ENCODE measurements at places on chromosomes 5 and 9.

DNA sequence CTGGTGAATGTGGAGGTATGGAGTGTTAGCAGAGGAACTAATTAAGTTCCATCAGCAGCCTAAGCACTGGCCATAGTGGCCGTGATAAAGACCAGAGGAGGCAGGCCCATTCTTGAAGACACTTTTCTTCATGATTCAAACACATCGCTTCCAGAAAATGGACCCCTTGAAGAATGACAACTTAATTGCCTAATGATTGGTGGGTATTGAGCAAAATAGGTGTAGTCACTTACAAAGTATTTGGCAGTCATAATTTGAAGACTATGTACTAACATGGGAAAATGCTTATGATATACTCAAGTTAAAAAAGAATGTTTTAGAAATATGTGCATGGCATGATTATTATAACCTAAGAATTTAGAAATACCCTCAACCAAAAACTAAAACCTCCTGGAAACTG, 44.8 kb downstream of the MEGF10 start:
- H3K36me3 ChIP-seq = no peaks in the 10 kb centered on the region
- no peaks in the 10 kb centered on the region for H3K4me1 ChIP-seq
- no peaks in the 10 kb centered on the region for H3K27me3 ChIP-seq
- H3K27ac ChIP-seq = no peak overlapping the region
- no peak overlapping the region for H3K4me3 ChIP-seq
- no peak for DNase-seq

DNA sequence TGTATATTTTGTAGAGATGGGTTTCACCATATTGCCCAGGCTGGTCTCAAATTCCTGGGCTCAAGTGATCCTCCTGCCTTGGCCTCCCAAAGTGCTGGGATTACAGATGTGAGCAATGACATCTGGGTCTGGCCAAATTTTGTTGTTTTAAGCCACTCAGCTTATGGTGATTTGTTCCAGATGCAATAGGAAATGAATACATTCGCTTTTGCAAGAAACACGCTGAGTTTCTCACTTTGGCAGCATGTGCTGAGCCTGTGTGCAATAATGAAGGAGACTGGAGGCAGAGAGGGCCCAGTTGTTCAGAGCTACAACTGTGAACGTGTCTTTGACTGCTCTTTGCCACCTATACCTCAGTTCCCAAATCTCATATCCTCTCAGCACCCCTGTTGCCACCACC, 56.4 kb downstream of the KIF4B start:
- H3K27ac ChIP-seq = no peak overlapping the region
- H3K36me3 ChIP-seq = no peaks in the 10 kb centered on the region
- H3K27me3 ChIP-seq = no peaks in the 10 kb centered on the region

DNA sequence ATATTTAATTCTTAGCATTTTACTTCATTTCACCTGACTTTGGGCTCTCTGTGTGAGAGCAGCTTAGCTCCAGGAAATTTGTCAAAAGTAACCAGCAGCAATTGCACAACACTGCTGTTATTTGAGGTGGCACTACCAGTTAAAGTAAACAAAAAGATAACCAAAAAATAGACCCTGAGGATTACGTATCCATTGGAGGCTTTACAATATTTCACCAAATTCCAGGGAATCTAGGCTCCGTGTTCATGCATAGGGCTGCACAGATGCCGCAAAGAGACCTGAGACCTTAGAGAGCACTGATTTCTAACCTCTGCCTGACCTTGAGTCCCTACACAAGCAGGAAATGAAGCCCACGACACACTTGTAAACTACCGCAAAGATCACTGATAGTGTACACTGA, 1392.7 kb upstream of the CDH6 start:
- no peaks in the 10 kb centered on the region for H3K27me3 ChIP-seq
- no peak overlapping the region for H3K27ac ChIP-seq
- H3K4me1 ChIP-seq = no peaks in the 10 kb centered on the region
- no peak for DNase-seq
- H3K4me3 ChIP-seq = no peak overlapping the region

- no peak overlapping the region for H3K27ac ChIP-seq
- H3K4me3 ChIP-seq = no peak overlapping the region
- no peak for DNase-seq
- peaks cover 26% of the 10 kb centered on the region for H3K27me3 ChIP-seq
Observed at GRCh38 chr5:181099602-181100086, 31.3 kb downstream of the OR2V1 start.

- DNase-seq = no peak
- H3K4me3 ChIP-seq = no peak overlapping the region
- H3K36me3 ChIP-seq = no peaks in the 10 kb centered on the region
- no peaks in the 10 kb centered on the region for H3K27me3 ChIP-seq
- no peaks in the 10 kb centered on the region for H3K4me1 ChIP-seq
Observed at GRCh38 chr5:74653991-74654390, 13.5 kb upstream of the ENC1 start.

GRCh38 chr9:96383165-96383942, at the start of gene SLC35D2:
SLC35D2 (minus strand) TSS chr9:96383711; CDS start chr9:96383634, 77 bp downstream.
- H3K4me1 ChIP-seq = peaks cover 18% of the 10 kb centered on the region
- H3K36me3 ChIP-seq = peaks cover 5% of the 10 kb centered on the region
- H3K4me3 ChIP-seq = peak within 1 kb of the TSS; percentile 67
- peak within 1 kb of the TSS; percentile 83 for H3K27ac ChIP-seq
- H3K27me3 ChIP-seq = no peaks in the 10 kb centered on the region

DNA sequence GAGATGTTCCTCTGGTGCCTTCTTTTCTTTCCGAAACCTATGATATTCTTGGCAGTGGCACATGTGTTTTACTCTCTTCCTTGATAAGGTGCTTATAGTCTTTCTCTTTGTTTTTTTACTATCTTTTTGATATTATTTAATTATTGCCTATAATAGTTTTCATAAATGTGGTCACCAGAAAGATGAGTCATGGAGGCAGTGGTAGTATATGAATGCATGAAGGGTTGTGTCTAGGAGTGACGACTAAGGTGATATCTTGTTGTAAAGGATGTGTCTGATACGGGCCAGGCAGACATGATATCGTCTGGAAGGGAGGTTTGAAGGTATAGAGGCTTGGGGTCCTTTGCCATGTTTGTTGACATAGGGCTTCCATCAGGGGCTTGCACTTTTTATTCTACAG, 36.8 kb downstream of the SLC44A1 start:
- no peaks in the 10 kb centered on the region for H3K4me1 ChIP-seq
- no peak overlapping the region for H3K4me3 ChIP-seq
- no peaks in the 10 kb centered on the region for H3K27me3 ChIP-seq
- no peaks in the 10 kb centered on the region for H3K36me3 ChIP-seq
- no peak overlapping the region for H3K27ac ChIP-seq

DNA sequence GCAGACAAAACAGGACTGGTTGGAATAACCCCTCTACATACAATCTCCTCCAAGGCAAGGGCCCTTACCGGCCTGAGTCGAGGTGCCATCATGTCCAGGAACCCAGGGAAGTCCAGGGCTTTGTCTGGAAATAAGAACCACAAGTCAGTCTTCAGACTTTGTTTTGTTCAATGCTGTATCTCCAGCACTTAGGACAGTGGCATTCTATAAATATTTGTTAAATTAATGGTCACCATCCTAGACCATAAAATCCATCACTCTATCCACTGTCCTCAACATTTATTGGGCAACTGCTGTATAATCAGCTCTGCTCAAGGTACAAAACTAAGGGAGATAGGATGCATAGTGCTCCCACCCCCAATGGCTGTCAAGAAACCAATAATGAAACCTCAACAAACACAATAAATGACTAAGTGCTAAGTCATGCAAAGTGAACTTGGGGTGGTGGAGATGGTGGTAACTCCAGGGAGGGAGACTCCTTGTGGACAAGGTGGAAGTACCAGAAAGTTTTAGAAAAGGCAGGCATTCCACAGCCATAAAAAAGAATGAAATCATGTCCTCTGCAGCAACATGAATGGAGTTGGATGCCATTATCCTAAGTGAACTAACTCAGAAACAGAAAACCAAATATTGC, 5.0 kb downstream of the RELL2 start:
- H3K4me1 ChIP-seq = peaks cover 20% of the 10 kb centered on the region
- no peaks in the 10 kb centered on the region for H3K27me3 ChIP-seq
- no peak overlapping the region for H3K27ac ChIP-seq
- no peak overlapping the region for H3K4me3 ChIP-seq

DNA sequence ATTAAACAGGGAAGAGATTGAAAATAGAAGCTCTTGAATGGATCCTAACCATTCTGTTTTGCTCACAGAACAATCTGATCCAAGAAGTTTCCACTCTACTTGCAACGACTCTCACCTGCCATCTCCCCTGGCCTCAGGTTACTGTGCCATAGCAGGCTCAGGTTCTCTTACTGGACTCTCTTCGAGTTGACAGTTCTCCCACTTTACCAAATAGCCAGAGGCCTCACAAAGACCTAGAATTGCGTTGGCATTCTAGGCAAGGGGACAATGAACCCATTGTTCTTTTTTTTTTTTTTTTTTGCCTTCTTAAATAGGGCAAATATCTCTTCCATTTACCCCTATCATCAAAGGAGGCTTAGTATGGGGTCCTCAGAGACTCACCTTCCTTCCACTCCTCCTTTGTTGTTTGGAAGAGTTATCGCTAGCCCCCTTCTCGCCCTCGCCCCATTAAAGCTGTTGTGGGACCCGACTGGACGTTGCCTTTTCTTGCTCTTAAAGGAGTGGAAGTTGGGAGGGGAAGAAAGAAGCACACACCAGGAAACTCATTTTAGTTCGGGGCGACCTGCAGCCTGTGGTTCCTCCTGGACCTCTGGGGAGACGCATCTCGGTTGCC, 688 bp upstream of the PLPPR1 start:
- no peak overlapping the region for H3K4me3 ChIP-seq
- no peaks in the 10 kb centered on the region for H3K36me3 ChIP-seq
- DNase-seq = no peak
- H3K27me3 ChIP-seq = peaks cover 29% of the 10 kb centered on the region
- no peaks in the 10 kb centered on the region for H3K4me1 ChIP-seq

- DNase-seq = peak; percentile 44
- peaks cover 100% of the 10 kb centered on the region for H3K36me3 ChIP-seq
- H3K27me3 ChIP-seq = no peaks in the 10 kb centered on the region
- no peak overlapping the region for H3K4me3 ChIP-seq
Observed at GRCh38 chr5:177529247-177530203, 12.8 kb upstream of the DDX41 start.

GRCh38 chr9:128805661-128806060, 12.6 kb upstream of the ENDOG start:
- no peak for DNase-seq
- H3K27ac ChIP-seq = no peak overlapping the region
- no peaks in the 10 kb centered on the region for H3K36me3 ChIP-seq
- H3K4me3 ChIP-seq = no peak overlapping the region

DNA sequence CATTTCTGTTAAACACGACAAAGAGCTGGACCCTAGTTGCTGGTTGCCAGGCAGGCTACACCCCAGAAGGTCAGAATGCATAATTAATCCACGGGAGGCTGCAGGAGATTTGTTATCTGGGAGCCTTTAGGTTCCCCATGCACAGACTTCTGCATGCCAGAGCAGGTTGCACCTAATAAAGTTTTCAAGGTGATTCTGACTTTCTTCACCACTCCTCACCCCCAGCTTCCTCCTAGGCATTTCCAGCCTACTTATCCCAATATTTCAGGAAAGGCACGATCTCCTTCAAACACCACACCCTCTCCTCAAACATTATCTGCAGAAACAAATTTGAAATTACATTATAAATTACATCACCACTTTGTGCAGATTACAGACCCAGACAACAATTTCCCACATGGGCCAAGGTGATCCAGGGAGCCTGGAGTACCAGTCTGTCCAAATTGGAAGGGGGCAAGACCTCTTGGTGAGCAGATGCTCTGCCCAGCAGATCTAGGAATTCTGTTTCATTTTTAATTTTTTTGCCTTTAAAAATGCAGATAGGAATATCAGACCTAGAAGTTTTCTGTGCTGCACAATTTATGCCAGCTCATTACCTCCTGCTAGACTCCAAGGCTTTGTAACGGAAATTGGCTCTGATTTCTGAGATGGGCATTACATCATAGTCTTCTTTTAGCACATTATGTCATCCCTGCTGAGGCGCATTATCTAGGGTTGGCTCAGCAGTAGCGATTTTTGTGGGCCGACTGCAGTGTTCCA, 363.4 kb upstream of the SLC30A5 start:
- no peak for DNase-seq
- no peak overlapping the region for H3K4me3 ChIP-seq
- H3K4me1 ChIP-seq = peaks cover 12% of the 10 kb centered on the region
- peak overlapping the region; percentile 5 for H3K27ac ChIP-seq

DNA sequence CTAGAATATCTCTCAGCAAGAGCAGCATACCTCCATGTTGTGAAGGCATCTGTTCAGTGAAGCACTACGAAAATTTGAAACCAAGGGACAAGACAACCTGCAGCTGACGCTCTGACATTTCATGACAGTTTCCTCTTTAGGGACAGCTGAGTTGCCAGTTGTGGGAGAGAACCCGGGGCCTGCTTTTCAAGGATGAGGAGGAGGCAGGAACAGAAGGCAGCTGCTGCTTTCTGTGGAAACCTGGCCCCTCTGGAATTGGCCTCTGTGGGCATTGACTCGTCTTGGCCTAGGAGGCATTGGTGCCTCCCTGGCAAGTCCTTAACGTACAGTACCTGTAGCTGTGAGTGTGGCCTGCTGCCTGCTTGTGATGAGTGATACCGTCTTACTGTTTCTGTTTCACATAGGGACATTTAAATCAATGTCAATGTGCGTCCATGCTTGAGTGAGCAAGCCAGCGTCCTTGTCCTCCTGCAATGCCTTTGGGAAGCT, 21.6 kb downstream of the SLC46A2 start:
- H3K27me3 ChIP-seq = no peaks in the 10 kb centered on the region
- no peak overlapping the region for H3K27ac ChIP-seq
- no peaks in the 10 kb centered on the region for H3K36me3 ChIP-seq
- peaks cover 11% of the 10 kb centered on the region for H3K4me1 ChIP-seq
- H3K4me3 ChIP-seq = no peak overlapping the region
- peak; percentile 28 for DNase-seq

GRCh38 chr5:40121236-40121635, 558.5 kb upstream of the PTGER4 start:
- H3K27ac ChIP-seq = no peak overlapping the region
- no peaks in the 10 kb centered on the region for H3K36me3 ChIP-seq
- H3K27me3 ChIP-seq = no peaks in the 10 kb centered on the region
- DNase-seq = no peak
- no peak overlapping the region for H3K4me3 ChIP-seq

GRCh38 chr5:177501874-177502678, 4.7 kb upstream of the PDLIM7 start:
- no peaks in the 10 kb centered on the region for H3K36me3 ChIP-seq
- peak overlapping the region; percentile 20 for H3K27ac ChIP-seq
- H3K4me1 ChIP-seq = peaks cover 32% of the 10 kb centered on the region
- no peak for DNase-seq
- no peak overlapping the region for H3K4me3 ChIP-seq
- peaks cover 4% of the 10 kb centered on the region for H3K27me3 ChIP-seq

DNA sequence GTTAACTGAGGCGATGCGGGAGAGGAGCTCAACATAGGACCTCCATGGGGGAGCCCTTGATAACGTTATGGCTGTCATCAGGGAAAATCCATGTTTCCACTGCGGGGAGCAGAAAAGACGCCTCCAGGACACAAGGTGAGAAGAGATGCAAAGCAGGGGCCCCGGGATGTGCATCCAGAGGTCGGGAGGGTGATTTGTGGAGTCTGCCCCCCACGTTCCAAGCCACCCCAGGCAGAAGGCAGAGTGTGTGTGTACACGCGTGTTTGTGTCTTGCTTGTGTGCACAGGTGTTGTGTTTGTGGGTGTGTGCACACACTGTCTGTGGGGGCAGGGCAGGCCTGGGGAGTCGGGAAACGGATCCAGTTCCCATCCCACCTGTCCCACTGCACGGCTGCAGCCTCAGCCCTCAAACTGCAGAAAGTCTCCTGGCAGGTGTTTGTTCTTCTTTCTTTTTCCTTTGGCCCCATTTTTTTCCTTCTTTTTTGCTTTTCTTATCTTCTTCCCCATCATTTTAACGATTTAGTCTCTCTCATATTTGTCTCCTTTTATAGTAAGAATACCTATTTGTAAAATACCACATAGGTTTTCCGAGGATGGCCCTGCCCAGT, 17.4 kb upstream of the PLEKHG4B start:
- no peak for DNase-seq
- no peaks in the 10 kb centered on the region for H3K36me3 ChIP-seq
- H3K27me3 ChIP-seq = no peaks in the 10 kb centered on the region
- H3K4me1 ChIP-seq = no peaks in the 10 kb centered on the region
- H3K4me3 ChIP-seq = no peak overlapping the region
- no peak overlapping the region for H3K27ac ChIP-seq
